ENCODE measurements at places on chromosomes 11 and 22.

DNA sequence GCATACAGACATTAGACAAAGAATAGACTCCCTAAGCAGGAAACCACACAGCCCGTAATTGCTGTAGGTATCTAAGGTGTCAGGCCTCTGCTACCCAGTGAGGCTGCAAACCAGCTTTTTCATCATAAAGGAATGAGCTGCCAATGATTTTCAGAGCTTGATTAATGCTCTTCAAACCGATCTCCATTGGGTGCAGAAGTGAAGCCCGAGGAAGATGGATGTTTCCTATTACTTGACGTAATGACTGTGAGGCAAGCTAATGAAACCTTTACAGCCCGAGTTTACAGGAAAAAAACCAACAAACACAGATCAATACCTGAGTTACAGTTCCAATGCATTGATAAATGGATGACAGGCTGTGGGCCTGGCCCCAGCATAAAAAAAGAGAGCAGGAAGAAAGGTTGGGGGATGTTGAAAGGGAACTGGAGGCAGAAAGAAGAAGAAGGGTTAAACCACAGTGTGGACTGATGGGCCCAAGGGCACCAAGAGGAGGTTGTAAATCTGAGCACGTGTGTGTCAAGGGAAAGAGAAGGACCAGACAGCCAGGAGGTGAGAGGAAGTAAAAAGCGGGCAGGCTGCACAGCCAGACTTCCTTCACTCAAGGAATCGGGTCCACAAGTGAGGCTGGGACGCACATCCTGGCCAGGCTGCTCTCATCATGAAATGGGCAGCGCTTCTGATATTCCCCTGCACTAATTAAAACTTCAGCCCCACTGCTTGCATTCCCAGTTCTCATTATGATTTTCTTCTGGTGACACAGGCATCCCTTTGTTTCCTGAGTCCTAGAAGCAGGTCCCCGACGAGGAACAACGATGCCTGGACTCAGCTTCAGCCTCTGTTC, 70.6 kb upstream of the NTM start:
- DNase-seq, result no peak

DNA sequence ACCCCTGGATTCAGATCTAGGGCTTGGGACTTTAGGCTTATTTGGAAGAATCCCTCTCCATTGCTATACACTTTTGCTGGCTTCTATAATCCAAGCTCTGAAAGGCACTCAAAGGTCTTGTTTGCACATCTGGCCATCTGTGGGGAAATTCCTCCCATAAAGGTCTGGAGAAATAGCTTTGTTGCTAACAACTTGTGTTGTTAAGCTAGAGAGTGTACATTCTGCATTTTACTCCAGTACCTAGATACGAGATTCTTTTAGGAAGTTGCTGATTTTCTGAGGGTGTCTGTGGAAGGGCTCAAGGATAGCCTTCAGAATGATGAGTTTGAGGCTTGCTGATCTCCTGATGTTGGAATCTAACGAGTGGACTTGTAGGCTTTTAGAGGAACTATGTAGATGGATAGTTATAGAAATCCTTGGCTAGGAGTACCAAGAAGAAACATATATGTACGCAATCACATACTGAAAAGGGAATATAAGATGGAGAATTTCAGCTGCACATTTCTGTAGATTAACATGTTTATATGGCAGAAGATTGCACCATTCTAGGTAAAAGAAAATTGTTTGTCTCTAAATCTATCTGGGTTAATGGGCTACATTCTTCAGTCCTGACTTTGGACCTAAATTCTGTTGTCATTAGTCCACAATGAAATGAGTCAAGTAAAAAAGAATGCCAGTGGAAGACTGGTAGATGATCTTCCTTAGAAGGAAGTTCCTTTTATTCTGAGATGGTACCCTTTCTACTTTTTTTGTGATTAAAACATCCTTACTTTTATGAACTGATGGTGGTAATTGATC, 51.0 kb downstream of the UBASH3B start:
- DNase-seq, result no peak

- no peak for DNase-seq
Observed at GRCh38 chr22:21915624-21916308, 36.9 kb downstream of the PPM1F start.

DNA sequence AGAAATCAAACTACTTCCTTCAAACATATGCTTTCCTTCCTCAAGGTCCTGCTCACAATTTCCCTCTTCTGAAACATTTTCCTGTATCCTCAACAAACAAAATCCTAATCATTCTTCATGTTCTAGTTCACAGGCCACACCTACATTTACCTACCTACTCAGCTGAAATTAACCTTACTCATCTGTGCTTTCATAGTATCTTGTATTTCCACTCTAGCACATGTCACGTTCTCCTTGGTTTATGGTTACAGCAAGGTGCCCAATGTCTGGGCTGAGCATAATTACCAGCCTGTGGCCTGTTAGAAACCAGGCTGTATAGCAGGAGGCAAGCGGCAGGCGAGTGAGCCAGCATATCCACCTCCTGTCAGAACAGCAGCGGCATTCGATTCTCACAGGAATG, 13.2 kb downstream of the DCUN1D5 start:
- no peak for DNase-seq

GRCh38 chr11:116895048-116895757, 57.8 kb upstream of the APOA1 start:
- no peak for DNase-seq

DNA sequence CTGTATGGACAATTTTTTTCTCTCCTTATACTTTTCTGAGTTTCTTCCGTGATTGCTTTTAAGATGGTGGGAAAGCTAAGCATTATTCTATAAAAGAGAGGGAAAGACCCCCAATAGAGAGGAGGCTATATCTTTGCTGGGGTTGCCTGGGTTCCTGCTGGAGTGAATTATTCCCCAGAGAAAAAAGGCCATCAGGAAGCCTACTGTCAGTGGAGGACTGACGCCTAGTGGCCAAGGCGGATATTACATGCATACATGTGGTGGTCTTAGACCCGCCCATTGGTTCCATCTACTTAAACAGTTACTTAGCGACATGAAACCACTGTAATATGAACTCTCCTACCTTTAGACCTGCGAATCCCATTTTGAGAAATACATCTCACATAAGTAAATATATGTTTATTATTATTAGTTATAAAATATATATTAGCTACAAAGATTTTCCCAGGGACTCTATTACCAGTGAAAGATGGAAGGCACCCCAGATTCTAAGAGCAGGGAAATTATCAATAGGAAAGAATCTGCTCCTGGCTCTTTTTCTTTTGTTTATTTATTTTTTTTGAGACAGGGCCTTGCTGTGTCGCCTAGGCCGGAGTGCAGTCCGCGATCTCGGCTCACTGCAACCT, 15.7 kb upstream of the PGA3 start:
- peak; percentile 71 for DNase-seq

- DNase-seq, result no peak
Observed at GRCh38 chr11:12810568-12810894, 136.3 kb downstream of the TEAD1 start.
